ENCODE measurements at places on chromosomes 2 and 18.

GRCh38 chr2:11065833-11066485 is 89.3 kb upstream of the SLC66A3 start:
- DNase-seq = no peak

- DNase-seq = no peak
Observed at GRCh38 chr2:134774786-134775641, 56.2 kb upstream of the TMEM163 start.

DNA sequence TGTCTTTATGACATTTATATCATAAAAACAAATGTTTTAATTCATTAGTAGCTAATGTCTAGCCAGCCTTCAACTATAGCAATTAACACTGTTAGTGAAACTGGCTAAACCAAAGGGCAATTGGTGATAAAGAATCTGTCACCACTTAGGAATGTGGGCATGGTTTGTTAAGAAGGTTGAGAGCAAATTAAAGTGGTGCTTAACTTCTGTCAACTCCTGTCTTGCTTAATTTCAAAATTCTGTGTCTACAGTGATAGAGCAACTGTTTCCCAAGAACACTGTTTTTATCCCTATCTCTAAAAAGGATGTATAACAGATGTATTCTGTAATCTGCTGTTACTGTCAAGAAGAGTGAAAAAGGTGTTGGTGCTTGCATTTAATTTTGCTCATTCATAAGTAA is 36.5 kb downstream of the CFAP36 start:
- DNase-seq = no peak

DNA sequence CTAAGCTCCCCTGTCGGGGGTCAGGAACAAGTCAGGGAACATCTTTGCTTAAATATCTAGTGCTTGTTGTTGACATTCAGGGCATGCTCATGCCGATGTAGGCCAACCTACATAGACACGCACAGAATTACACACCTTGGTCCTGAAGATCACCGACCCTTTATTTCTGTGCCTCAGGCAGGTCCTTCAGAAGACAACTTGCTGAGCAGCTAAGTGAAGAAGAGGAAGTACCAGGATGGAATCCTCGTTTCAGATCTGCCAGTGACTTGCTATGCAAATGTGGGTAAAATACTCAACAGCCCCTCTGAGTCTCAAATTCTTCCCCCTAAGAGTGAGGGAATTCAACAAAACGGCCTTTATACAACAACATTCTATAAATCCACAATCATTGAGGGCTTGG is 494.7 kb downstream of the BCL11A start:
- DNase-seq = no peak

DNA sequence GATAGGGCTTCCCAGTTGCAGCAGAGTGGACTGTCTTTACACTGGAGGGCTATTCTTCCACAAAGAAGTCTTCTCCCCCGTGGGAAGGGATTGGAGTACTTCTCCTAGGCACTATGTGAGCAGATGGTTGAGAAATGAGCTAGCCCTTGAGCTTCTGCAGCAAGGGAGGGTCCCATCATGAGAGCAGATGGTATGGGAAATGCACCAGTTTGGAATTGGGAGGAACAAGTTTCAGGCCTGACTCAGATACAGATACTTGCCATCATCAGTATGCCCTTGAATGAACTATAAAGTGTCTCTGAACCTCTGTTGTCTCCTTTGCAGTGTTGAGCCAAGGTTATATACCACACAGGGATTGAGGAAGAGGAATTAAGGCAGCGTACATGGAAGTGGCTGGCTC is 757.4 kb downstream of the RNF144A start:
- DNase-seq = no peak

GRCh38 chr2:30422444-30423040 is 24.5 kb upstream of the LCLAT1 start:
- no peak for DNase-seq

DNA sequence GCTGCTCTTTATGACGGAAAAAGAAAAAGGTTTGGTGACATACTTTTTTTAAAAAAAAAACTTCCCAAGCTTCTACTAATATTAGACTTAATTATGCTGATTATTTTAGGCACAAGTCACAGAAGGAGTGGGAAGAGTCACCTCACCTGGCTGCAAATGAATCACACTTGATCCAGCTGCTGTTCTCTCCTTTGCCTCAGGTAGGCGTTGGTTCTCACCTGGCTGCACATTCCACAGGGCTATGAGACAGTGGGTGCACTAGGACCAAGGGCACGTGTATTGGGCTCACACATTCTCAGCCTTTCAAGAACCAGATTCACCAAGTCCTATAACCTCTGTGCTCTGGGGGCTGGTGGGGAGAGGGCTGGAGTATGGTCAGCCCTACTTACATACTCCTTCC is 93.3 kb downstream of the TGFA start:
- DNase-seq = no peak

DNA sequence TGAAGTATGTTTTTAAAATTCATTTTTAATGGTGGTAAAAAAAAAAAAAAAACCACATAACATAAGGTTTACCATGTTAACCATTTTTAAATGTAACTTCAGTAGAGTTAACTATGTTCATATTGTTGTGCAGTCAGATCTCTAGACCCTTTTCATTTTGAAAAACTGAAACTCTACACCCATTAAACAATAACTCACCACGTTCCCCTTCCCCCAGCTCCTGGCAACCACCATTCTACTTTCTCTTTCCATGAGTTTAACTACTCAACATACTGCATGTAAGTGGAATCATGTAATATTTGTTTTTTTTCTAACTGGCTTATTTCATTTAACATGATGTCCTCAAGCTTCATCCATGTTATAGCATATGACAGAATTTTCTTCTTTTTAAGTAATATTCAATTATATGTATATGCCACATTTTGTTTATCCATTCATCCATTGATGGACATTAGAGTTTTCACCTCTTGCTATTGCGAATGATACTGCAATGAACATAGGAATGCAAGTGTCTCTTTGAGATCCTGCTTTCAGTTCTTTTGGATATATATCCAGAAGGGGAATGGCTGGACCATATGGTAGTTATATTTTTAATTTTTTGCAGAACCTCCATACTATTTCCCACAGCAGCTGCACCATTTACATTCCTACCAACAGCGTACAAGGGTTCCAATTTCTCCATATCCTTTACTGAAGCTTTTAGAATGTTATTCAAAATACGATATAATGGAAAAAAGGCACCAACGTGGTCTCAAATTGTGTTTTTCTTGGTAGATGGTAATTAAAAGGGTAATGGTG is 91.0 kb downstream of the SPTBN1 start:
- DNase-seq = no peak

- no peak for DNase-seq
Observed at GRCh38 chr2:176814274-176814673, 398.3 kb upstream of the HNRNPA3 start.

GRCh38 chr2:85120363-85120762 is 12.8 kb upstream of the TCF7L1 start:
- no peak for DNase-seq

DNA sequence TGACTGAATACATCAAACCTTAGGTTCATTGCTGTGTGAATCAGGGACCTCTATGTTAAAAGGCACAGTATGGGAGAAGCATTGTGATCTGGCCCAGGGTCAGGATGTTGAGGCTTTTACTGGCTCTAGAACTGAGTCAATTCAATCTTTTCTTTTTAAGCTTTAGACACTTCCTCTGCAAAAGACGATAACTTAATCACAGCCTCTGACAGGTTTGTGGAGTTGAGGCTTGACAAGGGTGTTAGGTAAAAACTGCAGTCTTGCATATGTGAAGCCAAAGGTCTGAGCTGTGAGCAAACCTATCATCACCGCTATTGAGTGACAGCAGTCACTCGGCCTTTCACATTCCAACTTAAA is 17.3 kb upstream of the ARHGAP25 start:
- no peak for DNase-seq

- no peak for DNase-seq
Observed at GRCh38 chr2:71513096-71513495, 59.7 kb downstream of the DYSF start.

GRCh38 chr18:76234676-76235060 is 260.4 kb downstream of the ZNF516 start:
- DNase-seq = no peak

DNA sequence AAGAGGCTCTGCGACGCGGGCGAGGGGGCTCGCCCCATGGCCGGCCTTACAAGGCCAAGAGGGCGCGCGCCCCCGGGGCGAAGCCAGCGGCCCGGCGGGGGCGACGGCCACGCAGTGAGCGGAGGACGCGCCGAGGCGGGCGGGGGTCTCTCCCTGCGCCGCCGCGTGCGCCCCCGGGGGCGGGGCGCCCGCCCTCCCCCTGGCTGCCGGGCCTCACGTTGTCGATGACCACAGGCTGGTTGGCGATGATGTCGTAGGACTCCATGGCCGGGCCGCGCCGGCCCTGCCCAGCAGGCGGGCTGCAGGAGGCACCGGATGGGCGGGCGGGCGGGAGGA is 250 bp downstream of the ACTR1B start:
- no peak for DNase-seq

- no peak for DNase-seq
Observed at GRCh38 chr2:190562121-190562520, 27.6 kb upstream of the NEMP2 start.

DNA sequence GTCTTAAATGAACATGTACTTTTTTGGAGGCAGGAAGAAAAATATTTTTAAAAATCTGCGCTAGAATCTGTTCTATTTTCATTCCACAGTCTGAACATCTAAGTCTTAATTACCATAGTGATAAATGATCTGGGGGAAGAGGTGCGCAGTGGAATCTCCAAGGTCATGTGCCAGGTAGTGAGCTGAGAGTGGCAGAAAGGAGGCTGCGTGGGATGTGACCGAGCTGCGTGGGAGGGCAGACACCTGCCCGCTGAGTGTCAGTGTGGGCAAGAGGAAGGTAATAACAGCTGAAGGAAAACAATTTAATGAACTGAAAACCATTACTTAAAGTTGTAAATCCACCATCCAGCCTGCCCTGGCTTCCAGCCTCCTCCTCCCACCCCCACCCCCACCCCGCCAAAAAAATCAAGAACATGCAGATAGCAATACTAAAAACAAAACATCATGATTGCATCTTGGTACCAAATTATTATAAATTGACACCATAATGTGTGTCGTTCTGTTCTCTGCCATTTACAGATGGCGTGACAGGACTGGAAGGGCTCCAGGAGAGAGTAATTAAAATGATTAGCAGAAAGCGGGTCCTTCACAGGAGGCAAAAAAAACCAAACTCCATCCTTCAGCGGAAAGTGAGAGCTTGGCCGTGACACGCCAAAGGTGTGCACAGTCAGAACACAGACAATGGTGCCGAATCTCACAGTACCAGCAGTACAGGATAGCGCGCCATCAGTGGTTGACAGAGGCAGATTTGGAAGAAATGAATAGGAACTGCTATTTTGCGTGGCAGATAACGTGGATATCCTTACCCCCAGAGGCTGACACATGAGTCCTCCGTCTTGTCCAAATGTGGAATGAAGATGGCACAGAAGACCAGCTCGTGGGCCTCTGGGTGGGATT is 11.4 kb upstream of the DTNB start:
- no peak for DNase-seq

DNA sequence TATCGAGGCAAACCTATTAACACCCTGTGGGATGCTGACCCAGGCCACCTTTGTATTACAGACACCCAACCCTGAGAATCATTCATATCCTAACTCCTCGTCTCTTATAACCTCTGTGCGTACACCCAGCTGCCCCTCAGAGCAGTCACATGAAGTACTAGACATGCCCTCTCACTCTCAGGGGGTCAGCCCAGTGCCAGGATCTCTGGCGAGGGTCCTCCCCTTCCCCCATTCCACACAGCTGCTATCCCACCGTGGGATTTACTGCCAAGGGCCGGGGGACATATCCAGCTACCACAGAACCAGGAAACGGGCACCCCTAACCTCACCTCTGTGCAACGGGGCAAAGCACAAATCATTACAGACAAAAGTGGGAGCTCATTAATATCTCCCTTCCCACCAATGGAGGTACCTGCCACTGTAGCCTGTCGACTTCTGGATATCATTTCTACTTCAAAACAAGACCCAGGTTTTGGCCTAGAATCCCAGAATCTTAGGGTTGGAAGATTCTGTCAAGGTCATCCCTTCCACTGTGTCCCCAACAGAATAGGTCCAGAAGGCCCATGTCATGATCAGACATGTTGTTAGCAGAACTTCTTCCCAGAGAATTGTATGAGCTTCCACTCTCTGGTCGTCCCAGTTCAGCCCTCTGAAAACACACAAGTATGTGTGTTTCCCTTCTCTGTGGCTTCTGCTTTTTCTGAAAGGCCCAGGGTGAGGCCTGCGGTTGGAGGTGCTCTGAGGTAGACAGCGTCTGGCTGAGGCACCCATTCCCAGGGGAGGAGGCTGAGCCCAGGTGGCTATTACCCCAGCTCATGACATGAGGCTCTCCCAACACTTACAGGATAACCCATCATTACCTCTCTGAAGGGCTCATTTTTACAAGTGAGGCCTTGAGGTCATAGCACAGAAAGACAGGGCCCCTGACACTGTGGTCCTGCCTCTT is 1.7 kb downstream of the TMBIM1 start:
- DNase-seq = no peak

GRCh38 chr2:173567493-173567892 is 212.8 kb downstream of the CDCA7 start:
- DNase-seq = no peak

DNA sequence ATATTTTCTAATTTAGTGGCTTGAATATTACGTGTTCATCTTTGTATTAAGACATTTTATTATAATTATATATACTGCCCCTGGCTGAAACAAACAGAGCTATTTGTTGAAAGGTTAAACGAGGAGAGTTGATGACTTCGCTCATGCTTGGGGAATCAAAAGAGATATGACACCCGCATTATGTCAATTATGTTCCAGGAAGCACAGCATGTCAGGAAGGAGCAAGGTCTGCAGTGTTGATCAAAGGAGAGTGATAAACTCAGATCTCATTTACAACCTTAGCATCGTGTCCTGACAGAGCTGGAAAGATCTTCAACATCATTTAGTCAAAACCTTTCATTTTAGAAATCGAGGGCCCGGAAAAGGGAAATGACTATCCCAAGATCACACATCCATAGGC is 510.1 kb downstream of the TDRD15 start:
- DNase-seq = no peak

- DNase-seq = no peak
Observed at GRCh38 chr2:25374827-25375226, 33.1 kb upstream of the DNMT3A start.

DNA sequence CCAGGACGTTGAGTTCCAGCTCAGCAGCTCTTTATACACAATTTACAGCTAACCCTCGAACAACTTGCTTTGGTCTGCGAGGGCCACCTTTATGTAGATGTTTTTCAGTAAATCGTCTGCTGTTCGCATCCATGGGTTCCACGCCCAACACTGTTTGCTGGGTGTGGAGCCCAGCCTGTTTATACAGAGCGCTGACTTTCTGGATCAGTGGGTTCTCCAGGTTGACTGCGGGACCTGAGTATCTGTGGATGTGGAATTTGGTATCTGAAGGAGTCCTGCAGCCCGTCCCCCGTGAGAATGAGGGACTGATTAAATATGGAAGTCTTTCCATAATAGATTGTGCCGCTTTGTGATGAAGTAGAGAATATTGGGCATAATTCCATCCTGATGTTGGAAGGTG is 2.9 kb downstream of the CTDP1 start:
- DNase-seq = no peak
